ENCODE measurements at places on chromosomes 1 and 21.

- no peaks in the 10 kb centered on the region for H3K27me3 ChIP-seq
- no peaks in the 10 kb centered on the region for H3K4me1 ChIP-seq
- H3K36me3 ChIP-seq, result no peaks in the 10 kb centered on the region
- no peak overlapping the region for H3K27ac ChIP-seq
- H3K4me3 ChIP-seq, result no peak overlapping the region
- DNase-seq, result no peak
These were observed 346.3 kb downstream of the PAPPA2 start for GRCh38 chr1:176809292-176809691.

DNA sequence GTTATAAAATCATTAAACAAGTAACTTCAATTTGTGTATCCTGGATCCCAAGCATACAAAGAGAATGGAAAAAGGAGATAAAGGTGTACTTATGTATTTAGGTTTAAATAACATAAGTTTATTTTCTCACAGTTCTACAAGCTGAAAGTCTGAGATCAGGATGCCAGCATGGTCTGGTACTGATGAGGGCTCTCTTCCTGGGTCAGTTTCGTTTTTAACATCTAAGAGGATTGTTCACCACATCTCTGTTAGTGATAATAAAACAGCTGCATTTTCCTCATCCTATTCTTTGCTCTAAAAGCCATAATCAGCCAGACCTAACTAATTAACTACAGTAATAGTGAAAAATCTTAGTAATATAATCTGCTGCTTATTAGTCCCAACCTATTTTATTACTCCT, 5.2 kb downstream of the EGLN1 start:
- DNase-seq, result no peak
- H3K4me3 ChIP-seq, result no peak overlapping the region
- no peaks in the 10 kb centered on the region for H3K36me3 ChIP-seq
- H3K27ac ChIP-seq, result no peak overlapping the region
- H3K4me1 ChIP-seq, result peaks cover 11% of the 10 kb centered on the region

DNA sequence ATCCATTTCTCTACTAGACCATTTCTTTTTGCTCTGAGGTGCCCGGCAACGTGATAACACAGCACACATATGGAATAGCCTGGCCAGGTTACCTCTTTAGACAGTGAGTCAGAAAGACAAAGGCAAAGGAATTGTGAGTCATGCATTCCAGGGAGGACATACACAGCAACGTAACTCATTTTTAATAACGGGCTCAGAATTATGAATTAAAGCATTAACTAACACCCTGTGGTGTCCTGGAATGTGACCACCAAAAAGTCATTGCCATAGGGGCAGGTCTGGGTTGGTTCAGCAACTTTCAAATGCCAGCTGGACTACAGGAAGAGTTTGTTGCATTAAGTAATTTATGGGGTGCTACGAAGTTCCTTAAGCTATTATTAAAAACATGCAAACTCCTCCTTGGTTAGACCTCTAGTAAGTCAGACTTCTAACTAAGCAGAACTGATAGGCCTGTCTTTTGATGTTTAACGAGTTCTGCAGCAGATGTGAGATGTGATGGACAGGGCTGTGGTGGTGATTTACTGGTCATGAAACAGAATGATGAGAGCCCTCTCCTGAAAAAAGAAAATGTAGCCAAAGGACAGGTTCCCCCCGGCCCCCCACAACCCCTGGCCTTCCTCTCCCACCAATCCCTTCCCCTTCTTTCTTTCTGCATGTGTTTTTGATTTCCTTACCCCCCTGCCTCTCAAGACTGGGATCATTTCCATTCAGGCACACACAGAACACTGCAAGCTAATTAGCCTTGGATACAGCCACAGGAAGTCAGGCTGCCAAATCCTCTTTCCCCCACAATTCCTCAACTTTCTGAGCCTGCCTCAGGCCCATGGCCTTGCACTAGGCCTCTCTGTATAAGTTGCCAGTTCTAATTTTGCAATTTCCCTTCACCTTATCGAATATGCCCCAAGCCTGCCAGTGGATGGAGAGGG, 88.9 kb upstream of the HAO2 start:
- no peaks in the 10 kb centered on the region for H3K4me1 ChIP-seq
- no peaks in the 10 kb centered on the region for H3K27me3 ChIP-seq
- H3K36me3 ChIP-seq, result no peaks in the 10 kb centered on the region
- no peak overlapping the region for H3K4me3 ChIP-seq
- H3K27ac ChIP-seq, result no peak overlapping the region

DNA sequence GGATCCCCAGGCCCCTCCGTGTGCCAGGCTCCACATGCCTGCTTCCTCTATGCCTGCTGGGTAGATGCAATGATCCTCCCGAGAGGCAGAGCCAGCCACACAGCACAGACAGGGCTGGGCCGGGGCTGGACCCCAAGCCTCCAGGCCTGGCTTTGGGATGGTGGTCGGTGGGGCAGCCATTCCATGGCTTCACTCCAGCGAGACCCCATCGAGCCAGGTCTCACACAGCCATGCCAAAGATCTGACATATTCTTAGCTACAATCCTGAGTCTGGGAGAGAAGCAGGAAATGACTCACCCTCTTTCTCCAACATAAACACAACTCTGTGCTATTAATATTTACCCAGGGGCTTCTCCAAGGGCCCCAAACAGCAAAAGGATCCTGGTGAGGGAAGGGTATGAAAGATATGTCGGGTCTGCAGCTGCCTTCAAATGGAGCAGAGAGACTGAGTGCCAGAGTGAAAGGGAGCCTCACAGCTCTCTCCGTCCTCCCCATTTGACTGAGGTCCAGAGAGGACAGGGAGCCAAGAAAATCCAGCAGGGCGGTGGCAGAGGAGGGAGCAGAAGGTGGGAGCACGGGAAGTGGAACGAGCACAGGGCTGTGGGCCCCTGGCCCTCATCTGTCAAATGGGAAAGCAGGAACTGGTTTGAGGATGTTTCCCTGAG, 639.5 kb downstream of the MATN1 start:
- no peak overlapping the region for H3K4me3 ChIP-seq
- no peaks in the 10 kb centered on the region for H3K27me3 ChIP-seq
- peak overlapping the region; percentile 35 for H3K27ac ChIP-seq
- H3K36me3 ChIP-seq, result no peaks in the 10 kb centered on the region

GRCh38 chr1:212641956-212642355, 33.4 kb downstream of the ATF3 start:
- H3K4me3 ChIP-seq, result no peak overlapping the region
- no peak for DNase-seq
- no peak overlapping the region for H3K27ac ChIP-seq
- H3K36me3 ChIP-seq, result no peaks in the 10 kb centered on the region
- H3K4me1 ChIP-seq, result no peaks in the 10 kb centered on the region
- no peaks in the 10 kb centered on the region for H3K27me3 ChIP-seq

DNA sequence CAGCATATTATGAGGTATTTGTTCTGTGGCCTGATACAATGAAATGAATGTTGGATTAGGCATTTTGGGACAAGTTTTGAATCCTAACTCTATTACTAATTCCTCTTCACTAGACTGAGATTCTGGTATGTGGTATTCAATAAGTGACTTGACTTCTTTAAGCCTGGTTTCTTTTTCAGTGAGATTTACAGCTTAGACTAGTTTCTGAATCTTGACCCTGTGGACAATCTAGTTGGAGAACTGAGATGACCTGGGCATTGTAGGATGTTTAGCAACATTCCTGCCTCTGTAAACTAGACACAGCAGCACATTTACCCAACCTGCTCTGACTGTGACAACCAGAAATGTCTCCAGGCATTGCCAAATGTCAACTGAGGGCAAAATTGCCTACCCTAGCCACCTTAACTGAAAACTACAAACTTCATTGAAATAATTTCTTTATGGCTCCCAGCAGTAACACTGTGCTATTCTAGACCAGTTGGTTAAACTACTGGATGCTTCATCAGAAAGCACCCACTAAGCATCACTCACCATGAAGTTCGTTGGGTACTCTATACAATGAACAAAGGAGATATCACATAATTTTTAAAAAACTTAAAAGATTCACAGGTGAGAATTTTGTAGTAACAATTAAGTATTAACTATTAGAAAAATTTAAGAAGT, 16.8 kb downstream of the PTPRC start:
- H3K27me3 ChIP-seq, result no peaks in the 10 kb centered on the region
- DNase-seq, result no peak
- peak overlapping the region; percentile 45 for H3K27ac ChIP-seq
- H3K4me1 ChIP-seq, result no peaks in the 10 kb centered on the region

- no peaks in the 10 kb centered on the region for H3K27me3 ChIP-seq
- no peak overlapping the region for H3K4me3 ChIP-seq
- no peak for DNase-seq
These were observed 69.1 kb upstream of the GADD45A start for GRCh38 chr1:67615886-67616285.

DNA sequence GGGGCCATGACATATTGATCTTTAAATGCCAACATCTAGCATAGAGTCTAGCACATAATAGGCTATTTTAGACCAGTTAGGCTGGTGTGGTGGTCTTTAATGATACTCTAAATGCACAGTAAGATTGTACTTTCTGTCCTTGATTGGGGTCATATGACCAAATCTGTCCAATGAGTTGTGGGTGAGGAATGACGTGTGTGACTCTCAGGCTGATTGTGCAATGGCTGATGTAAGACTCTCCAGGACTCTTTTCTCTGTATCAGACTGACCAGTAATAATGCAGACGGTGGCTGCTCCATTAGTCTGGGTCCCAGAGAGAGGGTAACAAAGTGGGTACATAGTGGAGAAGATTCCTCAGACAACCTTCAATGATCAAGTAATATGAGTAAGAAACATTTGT, 541.6 kb upstream of the CAMK1G start:
- H3K4me3 ChIP-seq, result no peak overlapping the region
- H3K4me1 ChIP-seq, result no peaks in the 10 kb centered on the region
- H3K27me3 ChIP-seq, result no peaks in the 10 kb centered on the region
- DNase-seq, result no peak

GRCh38 chr1:81803431-81804110, 2.8 kb downstream of the ADGRL2 start:
- H3K27me3 ChIP-seq, result peaks cover 16% of the 10 kb centered on the region
- peak overlapping the region; percentile 53 for H3K4me3 ChIP-seq
- H3K27ac ChIP-seq, result peak overlapping the region; percentile 46
- no peaks in the 10 kb centered on the region for H3K36me3 ChIP-seq
- peak; percentile 29 for DNase-seq
- peaks cover 6% of the 10 kb centered on the region for H3K4me1 ChIP-seq

DNA sequence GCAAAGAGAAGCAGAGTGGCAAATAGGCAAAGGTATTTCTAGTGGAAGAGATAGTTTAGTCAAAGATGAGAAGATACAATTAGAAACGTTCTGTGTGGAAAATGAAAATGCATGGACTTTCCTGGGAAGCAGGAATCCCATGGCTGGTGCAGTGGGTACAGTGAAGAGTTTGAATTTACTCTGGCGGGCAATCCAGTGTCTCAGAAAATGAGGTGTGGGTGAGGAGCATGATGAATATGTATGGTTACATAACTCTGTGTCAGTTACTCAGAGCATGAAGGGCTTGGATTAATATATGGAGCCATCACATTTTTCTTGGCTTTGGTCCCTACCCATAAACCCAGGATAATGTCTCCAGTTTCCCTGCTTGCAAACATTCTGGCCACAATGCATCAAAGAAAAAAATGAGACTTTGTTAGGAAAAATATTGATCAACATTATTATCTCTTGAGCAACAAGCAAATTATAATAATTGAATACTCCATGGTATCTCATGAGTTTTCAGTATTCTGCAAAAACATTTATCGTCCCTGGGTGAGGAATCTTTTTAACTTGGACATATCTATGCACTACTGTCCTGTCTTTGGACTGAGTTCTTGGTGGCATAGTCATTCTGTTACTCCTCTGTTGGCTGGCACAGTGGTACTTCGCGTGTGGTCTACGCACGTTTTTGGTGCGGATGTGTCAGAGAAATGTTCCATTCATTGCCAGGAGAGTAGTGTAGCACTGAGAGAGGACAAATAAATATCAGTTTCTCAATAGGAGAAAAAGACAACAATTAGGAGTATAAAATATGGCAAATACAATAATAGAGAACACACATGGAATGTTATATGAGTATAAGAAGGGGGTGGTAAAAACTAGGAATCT, 173.7 kb upstream of the C1orf105 start:
- H3K27ac ChIP-seq, result no peak overlapping the region
- no peaks in the 10 kb centered on the region for H3K36me3 ChIP-seq
- H3K4me1 ChIP-seq, result no peaks in the 10 kb centered on the region
- H3K4me3 ChIP-seq, result no peak overlapping the region
- no peaks in the 10 kb centered on the region for H3K27me3 ChIP-seq
- no peak for DNase-seq

DNA sequence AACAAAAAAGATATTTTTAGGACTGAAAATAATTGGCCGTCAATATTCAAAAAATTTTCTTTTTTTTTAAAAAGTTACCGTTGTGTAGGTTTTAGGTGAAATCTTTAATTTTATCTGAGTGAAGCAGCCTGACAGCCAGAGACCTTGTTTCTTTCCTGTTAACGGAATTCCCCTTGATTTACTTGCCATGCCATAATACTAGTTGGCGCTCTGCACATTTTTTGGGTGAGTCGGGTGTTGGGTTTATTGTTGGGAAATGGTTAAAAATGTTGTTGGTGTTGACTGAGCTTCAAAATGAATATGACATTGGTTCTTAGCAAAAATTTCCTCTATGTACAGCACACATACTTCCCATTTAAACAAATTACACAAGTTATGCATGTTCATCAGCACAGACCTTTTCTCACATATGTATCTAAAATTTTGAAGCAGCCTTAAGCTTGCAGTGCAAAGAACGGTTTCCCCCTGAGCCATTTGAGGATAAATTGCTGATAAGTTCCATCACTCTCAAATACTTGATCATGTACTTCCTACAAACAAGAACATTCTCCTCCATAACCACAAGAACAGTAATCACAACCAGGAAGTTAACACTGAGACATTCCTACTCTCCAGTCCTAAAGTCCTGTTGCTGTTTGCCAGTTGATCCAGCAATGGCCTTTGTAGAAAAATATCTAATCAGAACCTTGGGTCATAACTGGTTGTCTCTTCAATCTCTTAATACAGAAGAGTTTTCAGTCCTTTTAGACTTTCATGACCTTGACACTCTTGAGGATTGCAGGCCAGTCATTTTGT, 34.2 kb downstream of the CAMTA1 start:
- DNase-seq, result no peak
- no peaks in the 10 kb centered on the region for H3K36me3 ChIP-seq
- no peak overlapping the region for H3K4me3 ChIP-seq

GRCh38 chr1:47655521-47656300, 217.9 kb downstream of the FOXD2 start:
- no peak overlapping the region for H3K4me3 ChIP-seq
- no peaks in the 10 kb centered on the region for H3K27me3 ChIP-seq
- no peak overlapping the region for H3K27ac ChIP-seq
- no peaks in the 10 kb centered on the region for H3K36me3 ChIP-seq
- peaks cover 14% of the 10 kb centered on the region for H3K4me1 ChIP-seq

DNA sequence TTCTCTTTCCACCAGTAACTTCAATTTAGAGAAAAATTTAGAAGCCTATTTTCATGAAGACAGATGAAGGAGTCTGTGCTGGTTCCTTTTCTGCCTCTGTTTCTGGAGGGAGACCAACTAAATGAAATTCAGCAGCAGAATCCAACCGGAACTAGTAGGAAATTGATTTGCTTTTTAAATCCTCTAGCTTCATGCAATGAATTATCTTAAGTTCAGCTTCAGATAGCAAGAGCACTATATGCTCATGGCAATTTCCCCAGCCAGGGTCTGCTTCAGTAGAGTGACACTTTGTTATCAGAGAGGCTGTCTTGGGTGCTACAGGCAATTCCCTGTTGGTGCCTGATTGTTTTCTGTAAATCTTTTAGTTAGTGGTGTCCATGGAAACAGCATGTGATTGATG, 189.7 kb downstream of the SLC35F3 start:
- H3K4me3 ChIP-seq, result no peak overlapping the region
- no peaks in the 10 kb centered on the region for H3K27me3 ChIP-seq
- H3K4me1 ChIP-seq, result no peaks in the 10 kb centered on the region
- no peak for DNase-seq
- H3K36me3 ChIP-seq, result no peaks in the 10 kb centered on the region

Measured in colonic mucosa (tissue), 4 donors.